ENCODE measurements at places on chromosomes 3 and 15.

GRCh38 chr15:36284911-36285310 lies 294.5 kb upstream of the CDIN1 start:
- DNase-seq: no peak

GRCh38 chr3:157116017-157116416 lies 43.9 kb downstream of the CCNL1 start:
- DNase-seq: no peak

- DNase-seq: no peak
Observed at GRCh38 chr3:23865595-23866396, 51.0 kb downstream of the NKIRAS1 start.

GRCh38 chr3:119184796-119185570 lies 11.6 kb downstream of the UPK1B start:
- no peak for DNase-seq

DNA sequence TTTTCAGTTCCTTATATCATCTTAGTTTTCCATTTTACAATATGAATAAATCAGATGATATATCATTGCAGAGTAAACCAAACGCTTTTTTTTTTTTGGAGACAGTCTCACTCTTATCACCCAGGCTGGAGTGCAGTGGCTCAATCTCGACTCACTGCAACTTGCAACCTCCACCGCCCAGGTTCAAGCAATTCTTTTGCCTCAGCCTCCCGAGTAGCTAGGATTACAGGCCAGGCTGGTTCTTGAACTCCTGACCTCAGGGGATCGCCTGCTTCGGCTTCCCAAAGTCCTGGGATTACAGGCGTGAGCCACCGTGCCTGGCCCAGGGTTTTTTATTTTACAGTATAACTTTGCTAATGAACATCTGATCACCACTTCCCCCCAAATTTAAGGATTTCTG lies 5.9 kb upstream of the EBLN2 start:
- no peak for DNase-seq

DNA sequence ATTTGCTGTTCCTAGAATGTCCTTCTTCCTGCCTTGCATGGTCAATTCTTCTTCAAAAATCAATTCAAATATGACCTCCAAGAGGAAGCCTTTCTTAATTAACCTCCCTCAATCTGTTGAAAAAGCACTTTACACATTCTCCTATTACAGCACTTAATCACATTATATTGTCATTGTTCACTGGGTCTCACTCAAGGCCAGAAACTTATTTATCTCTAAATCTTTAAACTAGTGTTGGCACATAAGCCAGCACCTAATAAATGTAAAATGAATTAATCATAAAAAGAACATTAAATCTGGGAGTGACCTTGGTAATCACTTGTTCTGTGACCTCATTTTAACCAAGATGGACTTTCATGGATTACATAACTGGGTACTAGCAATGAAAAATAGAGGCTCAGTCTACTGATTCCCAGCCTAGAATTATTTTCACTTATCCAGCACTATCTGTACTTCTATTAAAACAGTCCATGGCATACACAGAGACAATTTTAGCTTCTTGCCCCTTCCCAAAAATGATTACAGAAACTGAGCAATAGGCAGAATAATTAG lies 22.1 kb downstream of the MSL2 start:
- DNase-seq: no peak

DNA sequence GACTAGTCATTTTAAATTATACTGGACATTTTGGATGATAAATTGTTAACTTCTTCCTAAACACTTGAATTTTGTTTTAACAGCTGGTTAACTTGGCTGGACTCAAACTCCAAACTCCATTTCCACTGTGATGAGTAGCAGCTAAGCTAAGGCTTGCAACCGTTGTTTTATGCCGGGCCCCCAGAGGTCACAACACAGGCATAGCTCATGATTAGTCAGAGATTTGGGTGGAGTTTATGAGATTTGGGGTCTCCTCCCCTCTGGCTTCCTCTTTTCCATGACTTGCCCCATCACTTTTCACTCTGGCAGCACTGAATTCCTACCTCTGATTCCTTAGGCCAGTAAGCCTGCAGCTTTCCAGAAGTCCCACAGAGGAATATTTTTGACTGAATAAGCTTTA lies 12.8 kb downstream of the THAP10 start:
- DNase-seq: no peak

- no peak for DNase-seq
Observed at GRCh38 chr3:46238386-46238785, 3.9 kb upstream of the CCR3 start.

DNA sequence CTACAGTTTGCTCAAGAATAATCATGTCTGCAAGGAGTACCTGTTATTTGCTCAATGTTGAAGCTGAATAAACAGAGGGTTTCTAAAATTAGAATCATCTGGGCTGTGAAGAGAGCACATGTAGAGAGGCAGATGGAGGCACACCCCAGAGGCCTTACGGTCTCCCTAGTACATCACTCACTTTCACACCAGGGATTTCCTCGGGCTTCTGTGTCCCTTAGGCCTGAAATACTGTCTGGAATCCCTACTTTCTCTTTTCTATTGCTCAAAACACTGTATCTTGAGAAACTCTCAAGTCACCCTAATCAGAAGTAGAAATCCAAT lies 473.7 kb upstream of the ROBO2 start:
- no peak for DNase-seq

GRCh38 chr15:31392761-31393401 lies 66.2 kb downstream of the KLF13 start:
- DNase-seq: no peak

DNA sequence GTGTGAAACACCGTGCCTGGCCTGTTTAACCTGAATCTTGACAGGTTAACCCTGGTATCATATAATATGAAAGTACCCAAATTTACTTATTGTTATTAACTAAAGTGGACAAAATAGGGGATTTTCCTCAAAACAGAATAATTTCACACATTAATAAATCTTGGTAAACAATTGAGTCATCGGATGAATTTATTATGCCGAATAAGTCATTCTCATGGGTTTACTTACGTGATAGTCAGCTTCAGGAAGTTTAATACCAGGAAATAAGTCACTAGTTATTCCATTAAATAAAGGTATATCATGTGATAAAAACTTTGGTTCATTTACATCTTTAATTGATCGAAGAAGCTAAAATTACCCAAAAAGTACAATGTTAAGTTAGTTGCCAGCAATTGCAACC lies 99.7 kb downstream of the DNAH12 start:
- no peak for DNase-seq

DNA sequence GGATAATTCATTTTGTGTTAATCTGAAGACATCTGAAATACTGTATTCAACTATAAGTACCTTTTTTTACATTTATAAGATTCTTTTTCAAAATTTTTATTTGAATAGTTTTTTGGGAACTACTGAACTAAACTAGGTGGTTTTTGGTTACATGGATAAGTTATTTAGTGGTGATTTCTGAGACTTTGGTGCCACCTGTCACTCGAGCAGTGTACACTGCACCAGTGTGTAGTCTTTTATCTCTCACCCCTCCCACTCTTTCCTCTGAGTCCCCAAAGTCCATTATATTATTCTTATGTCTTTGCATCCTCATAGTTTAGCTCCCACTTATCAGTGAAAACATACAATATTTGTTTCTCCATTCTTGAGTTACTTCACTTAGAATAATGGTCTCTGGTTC lies 57.6 kb downstream of the CD86 start:
- no peak for DNase-seq

DNA sequence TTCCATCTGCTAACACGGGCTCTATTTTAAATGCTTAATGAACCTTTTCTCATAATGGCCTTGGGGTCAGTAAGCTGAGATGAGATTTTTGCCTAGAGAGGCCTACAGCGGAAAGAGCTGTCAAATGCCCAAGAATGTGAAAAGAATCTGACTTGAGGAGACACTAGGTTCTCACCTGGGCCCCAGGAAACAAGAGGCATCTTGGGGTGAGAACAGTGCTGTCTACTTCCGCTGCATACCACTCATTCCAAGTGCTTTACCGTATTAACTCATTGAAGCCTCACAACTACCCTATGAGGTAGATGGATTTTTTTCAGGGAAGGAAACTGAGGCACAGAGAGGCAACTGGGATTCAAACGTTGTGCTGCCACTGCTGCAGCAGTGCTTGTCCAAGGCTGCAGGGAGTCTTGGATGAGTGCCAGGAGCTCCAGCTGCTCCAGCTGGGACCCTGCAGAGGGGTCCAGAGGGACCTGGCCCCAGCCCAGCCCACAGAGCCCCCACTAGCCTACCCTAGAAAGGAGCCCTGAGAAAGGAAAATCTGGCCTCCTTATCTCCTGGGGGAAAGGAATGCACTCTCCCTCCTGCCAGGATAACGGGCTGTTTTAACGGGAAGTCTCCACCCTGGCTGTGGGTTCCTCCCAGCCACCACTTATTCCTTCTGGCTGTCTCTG lies 68.4 kb downstream of the SLC12A8 start:
- no peak for DNase-seq

- no peak for DNase-seq
Observed at GRCh38 chr15:62647202-62647842, 395.2 kb upstream of the TPM1 start.

DNA sequence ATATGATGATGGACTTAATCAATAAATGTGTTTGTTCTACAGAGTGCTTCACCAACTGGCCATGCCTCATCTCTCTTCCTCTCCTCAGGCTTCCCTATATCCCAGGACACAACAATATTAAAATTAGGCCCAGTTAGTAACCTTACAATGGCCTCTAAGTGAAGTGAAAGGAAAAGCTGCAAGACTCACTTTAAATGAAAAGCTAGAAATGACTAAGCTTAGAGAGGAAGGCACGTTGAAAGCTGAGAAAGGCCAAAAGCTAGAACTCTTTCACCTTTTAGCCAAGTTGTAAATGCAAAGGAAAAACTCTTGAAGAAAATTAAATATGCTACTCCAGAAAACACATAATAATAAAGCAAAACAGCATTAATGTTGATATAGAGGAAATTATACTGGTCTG lies 1010.3 kb downstream of the NAALADL2 start:
- DNase-seq: no peak

DNA sequence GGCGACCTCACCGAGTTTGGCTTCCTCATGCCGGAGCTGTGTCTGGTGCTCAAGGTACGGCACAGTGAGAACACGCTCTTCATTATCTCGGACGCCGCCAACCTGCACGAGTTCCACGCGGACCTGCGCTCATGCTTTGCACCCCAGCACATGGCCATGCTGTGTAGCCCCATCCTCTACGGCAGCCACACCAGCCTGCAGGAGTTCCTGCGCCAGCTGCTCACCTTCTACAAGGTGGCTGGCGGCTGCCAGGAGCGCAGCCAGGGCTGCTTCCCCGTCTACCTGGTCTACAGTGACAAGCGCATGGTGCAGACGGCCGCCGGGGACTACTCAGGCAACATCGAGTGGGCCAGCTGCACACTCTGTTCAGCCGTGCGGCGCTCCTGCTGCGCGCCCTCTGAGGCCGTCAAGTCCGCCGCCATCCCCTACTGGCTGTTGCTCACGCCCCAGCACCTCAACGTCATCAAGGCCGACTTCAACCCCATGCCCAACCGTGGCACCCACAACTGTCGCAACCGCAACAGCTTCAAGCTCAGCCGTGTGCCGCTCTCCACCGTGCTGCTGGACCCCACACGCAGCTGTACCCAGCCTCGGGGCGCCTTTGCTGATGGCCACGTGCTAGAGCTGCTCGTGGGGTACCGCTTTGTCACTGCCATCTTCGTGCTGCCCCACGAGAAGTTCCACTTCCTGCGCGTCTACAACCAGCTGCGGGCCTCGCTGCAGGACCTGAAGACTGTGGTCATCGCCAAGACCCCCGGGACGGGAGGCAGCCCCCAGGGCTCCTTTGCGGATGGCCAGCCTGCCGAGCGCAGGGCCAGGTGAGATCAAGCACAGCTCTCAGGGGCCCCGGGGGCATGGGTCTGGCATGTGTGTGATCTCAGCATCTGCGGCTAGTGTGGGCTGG lies 7.1 kb upstream of the STAB1 start:
- DNase-seq: no peak

GRCh38 chr3:162699291-162699690 lies 1202.7 kb downstream of the OTOL1 start:
- DNase-seq: no peak

DNA sequence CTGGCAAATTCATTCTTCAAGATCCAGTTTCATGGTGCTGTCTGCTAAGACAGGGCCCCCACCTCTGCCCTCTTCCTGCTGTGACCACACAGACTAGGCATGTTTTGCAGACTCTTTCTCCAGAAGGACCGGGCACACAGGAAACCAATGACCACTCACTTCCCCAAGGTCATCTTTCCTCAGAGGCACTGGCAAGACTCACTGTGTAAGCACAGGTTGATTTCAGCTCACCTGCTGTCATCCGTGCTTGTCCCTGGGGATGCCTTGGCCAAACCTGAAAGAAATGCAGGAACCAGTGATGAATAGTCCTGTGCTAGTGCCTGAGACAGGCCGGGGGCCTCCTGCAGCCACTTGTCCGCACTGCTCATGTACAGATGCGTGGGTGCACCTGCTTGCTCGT lies 33.5 kb downstream of the ALS2CL start:
- DNase-seq: no peak

DNA sequence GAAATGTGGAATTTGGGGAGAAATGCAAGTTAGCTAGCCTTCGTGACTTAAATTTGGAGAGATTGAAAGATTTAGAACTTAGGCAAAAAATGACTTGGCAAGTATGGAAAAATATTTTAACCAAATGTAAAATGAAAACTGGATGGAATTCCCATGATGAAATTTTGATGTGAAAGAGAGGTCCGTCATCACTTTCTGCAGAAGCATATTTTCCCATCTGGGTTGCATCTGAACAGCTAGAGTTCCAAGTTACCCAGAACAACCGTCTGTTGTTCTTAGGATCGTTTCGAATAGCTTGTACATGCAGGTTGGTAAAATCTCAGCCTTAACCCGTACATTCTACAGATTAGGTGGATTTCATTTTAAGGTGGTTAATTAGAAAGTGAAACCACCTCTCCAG lies 136.3 kb downstream of the GHSR start:
- no peak for DNase-seq

- DNase-seq: no peak
Observed at GRCh38 chr3:32336113-32336498, 55.5 kb upstream of the CMTM7 start.

- no peak for DNase-seq
Observed at GRCh38 chr3:38507120-38507519, 11.0 kb downstream of the EXOG start.

GRCh38 chr3:164479978-164480377 lies 598.3 kb downstream of the SI start:
- no peak for DNase-seq

GRCh38 chr3:196837819-196838420 lies 29.8 kb upstream of the SENP5 start:
- DNase-seq: peak; percentile 5

DNA sequence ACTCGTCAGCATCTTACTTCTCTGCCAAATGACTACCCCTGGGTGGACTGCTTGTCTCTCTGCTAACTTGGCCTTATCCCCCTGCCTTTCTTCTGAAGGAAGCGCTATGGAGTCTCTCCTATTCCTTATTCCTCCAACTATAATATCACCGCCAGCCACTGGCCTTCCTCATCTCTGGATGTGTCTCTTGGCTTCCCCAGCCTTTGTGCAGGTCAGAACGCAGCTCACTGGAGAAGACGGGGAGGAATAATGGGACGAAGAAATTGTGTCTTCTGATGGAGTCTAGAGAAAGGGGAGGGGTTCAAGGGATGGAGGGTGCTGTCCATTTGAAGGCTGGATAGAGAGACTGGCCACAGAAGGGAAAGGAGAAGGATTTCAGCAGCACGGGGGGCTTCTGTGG lies 16.9 kb downstream of the ITGA11 start:
- DNase-seq: no peak

Measured in activated naive CD4-positive, alpha-beta T cell (primary cell).